SK-MEL-5 (cell line): ENCODE measurements at places on chromosomes 7 and 10. TPM values are rescaled to one million over a fixed set of nuclear protein-coding genes. Genes with fewer than 3 reads are reported as not detected.
A peak's percentile ranks its signal among the peaks of the same experiment; 100 is the strongest.

Gene SLC13A1
- not detected in 2 replicates for total RNA-seq

Gene FRMD4A
- 9.9 and 34.8 TPM in 2 replicates for total RNA-seq

GRCh38 chr7:73715648-73716317 is 3.7 kb downstream of the STX1A start:
- DNase-seq = peak; percentile 33

DNA sequence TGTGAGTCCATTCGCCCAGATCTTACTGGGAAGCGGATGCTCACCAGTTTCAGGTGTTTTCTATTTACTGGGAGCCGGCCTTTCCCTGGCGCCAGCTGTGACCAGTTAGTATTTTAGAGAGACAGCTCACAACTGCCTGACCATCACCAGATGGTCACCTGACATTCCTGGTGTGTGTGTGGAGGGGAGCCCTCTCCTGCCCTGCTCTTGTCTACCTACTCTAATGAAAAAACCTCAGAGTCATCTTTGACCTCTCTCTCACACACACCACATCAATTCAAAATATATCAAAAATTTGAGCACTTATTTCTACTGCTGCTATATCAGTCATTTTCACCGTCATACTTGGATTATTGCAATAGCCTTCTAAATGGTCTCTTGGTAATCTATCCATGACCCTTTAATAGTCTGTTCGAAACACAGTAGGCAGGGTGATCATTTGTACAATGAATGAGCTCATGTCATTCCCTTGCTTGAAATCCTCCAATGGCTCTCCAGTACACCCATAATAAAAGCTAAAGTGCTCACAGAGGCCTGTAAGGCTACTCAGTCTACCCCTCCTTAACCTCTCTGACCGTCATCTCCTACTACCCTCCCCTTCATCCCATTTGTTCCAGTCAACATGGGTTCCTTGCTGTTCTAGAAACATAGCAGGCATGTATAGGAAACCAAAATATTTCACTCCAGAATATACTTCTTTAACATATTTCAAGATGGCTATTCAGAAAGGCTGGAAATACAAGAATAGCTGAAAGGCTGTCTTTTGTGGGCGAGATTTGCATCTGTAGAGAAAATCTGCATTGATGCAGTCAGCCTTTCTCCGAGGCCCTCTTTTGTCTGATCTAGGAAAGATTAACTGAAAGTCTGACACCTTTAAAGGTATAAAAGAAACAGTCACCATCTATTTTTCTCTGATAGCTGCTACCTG is 17.5 kb upstream of the NT5C3A start:
- peak; percentile 36 for DNase-seq

DNA sequence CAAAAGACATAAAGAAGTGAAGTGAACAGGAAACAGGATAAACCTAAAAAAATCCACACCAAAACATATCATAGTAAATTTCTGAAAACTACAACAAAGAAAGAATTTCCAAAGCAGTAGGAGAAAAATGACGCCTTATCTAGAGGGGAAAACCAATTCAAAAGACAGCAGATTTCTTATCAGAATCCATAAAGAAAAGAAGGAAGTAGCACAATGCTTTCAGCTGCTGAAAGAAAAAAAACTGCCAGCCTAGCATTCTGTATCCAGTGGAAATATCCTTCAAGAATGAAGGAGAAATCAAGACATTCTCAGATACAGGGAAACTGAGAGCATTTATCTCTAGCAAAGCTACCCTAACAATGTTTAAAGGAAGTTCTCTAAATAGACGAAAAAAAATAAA is 37.8 kb downstream of the PDLIM1 start:
- no peak for DNase-seq

- no peak for DNase-seq
Measured at GRCh38 chr7:38955892-38956291, 21.8 kb upstream of the POU6F2 start.

DNA sequence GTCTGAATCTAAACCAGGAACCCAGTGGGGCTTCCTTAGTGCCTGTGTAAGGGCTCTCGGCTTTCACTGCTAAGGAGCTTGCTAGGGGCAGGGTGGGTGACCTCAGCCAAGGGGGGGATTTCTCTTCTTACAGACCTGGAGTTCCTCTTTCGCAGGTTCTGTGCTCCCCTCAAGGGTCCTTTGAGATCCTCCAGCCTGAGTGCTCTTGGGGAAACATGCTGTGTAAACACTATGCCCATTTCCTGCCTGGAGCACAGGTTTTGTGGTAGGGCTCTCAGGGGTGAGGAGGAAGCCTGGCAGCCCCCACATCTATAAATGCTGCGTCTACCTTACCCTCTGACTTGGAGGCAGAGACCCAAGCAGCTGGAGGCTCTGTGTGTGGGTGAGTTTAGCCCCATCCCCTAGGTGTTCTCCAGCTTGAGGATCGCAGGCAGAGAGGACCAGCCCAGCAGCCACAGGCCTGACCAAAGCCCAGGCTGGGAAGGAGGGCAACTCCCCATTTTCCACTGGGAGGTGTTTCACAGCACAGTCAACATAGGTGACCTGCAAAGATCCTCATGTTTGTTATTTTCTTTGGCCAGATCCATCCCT is at the start of gene SFTPA1:
Gene SFTPA1, plus strand, starts transcription at position 339 of the 591 bp plus-strand sequence. CDS start 887 bp downstream, outside the sequence.
- no peak for DNase-seq

GRCh38 chr10:16314259-16314658 is 122.6 kb upstream of the PTER start:
- no peak for DNase-seq

DNA sequence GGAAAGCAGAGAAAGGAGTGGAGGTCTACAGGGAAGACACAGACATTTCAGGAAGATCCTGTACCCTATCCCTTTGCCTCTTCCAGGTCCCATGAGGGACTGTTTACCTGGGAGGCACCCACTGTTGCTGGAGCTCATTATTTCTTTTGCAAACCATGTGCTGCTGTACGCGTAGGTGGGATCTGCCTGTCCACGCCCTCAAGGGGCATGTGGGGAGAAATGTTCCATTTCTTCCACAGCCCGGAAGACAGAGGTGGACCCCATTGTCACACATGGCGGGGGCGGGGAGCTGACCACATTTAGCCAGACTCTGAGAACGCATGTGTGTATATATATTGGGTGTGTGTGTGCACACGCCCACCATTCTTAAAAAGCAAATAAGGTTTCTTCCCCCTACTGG is 2.0 kb downstream of the PLXNA4 start:
- no peak for DNase-seq

GRCh38 chr7:36683111-36683510 is 41.2 kb downstream of the AOAH start:
- no peak for DNase-seq

Gene COL1A2
- total RNA-seq = 0.05 TPM in 2 replicates

Gene VSTM4
- not detected in 2 replicates for total RNA-seq

GRCh38 chr7:94602181-94602580 is 53.8 kb downstream of the SGCE start:
- DNase-seq = no peak

GRCh38 chr10:101545898-101546297 is 42.2 kb downstream of the POLL start:
- DNase-seq = no peak

DNA sequence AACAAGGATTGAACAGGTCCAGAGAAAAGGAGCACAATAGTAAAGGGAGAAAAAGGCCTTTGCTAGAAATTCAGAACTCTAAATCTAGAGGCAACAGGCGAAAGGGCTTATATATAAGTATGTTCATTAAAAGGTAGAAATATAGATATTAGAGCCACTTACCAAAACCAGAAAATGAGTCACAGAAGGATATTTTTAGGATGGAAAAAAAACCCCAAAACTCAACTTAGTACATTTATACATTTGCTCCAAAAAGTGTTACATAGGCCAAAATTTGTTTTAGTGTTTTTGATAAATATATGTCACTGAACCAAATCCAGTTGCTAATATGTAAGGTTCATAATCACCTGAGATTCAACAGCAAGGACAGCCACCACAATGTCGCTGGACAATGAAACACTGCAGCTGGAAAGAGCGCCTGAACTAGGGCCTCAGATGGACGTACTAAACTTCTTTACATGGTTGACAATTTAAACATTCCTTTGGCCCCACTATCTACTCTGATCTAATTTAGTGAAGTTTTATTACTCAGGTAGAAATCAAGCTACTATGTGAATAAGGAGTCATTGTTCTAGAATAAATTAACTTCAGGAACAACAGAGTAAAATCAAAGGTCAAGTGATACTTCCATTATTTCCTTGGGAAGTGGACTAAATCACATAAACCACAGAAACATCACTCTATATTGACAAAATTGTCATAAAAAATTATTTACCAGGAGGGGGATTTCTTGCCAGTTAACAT is 10.9 kb downstream of the FAM3C start:
- no peak for DNase-seq

DNA sequence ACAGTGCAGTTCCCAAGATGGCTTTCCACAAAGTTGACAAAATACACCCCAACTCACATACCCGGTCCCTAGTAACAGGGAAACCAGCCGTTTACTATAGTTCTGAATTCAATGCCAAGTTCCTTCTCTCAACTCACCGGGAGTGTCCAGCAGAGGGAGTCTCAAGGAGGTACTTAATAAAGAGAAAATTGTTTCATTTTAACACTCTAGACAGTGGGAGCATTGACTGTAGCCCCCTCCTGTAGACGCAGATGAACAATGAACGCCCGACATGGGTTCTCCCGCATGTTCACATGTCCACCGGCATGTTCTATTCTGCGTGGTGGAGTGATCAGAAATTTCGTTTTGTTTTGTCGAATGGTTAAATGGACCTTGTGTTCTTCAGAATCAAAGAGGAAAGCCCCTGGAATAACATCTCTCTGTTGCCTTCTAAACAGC is 1.9 kb downstream of the HIPK2 start:
- DNase-seq = peak; percentile 99

Gene COL17A1
- total RNA-seq = 0.43 and 0.45 TPM in 2 replicates

GRCh38 chr7:77837275-77837674 is 38.7 kb downstream of the PHTF2 start:
- no peak for DNase-seq

- no peak for DNase-seq
Measured at GRCh38 chr10:15856328-15857015, 3.8 kb downstream of the MINDY3 start.

GRCh38 chr10:99709480-99710229 is 22.3 kb downstream of the COX15 start:
- DNase-seq = peak; percentile 68

GRCh38 chr7:121026159-121026558 is 37.6 kb downstream of the CPED1 start:
- no peak for DNase-seq

Gene GNGT1
- not detected in 2 replicates for total RNA-seq

GRCh38 chr7:128221929-128222403 is 19.1 kb upstream of the LEP start:
- DNase-seq = no peak

GRCh38 chr7:1742555-1743303 is 72.7 kb downstream of the ELFN1 start:
- DNase-seq = no peak

GRCh38 chr7:110918949-110919548 is 171.9 kb upstream of the LRRN3 start:
- no peak for DNase-seq

Gene NRG3
- 4.1 and 4.6 TPM in 2 replicates for total RNA-seq

DNA sequence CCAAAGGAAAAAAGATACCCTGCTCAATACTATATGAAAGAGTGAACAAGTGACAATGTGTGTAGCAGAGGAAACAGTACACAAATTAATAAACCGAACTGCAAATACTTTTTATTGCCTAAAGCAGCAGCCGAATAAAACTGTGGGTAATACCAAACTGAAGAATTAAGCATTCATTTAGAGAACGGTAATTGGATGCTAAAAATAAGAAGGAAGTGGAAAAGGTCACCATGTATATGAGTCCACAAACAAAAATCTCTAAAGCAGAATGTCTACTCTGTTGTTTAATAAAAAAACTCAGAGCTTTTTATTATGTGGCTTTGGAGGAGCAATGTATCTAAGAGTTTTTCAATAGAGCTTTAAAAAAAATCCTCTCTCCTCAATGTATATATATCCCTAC is 87.9 kb downstream of the ETV1 start:
- no peak for DNase-seq

GRCh38 chr10:20644421-20644820 is 252.7 kb downstream of the NEBL start:
- no peak for DNase-seq

Gene TMEM130
- total RNA-seq = not detected in 2 replicates

DNA sequence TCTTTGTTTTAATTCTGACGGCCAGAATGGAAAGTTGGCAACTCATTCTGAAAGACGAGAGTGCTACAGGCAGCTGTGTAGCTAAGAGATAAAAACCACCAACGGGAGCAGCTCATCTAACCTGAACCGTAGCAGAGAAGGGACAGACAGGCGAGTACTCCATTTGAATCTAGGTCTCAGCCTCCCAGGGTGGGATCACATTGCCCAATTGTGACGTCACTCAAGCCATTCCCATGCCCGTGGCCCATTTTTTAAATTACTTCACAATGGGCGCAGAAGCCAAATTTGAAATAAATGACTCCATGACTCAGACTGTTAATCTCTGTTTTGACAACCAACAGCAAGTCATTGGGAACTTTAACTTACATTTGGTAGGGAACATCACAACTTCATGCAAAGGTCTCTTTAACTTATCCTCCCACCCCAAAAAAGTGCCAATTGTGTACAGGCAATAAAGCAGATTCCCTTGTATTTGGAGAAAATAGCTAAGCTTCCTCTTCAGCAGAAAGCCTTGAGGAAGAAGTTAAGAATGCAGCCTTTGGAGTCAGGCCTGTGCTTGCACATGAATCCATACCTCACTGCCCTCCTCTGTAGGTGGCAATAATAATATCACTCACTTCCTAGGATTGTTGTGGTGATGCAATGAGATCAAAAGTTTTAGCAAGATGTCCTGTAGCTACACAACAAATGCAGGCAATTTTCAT is 93.2 kb upstream of the KIF5B start:
- no peak for DNase-seq

Gene TMEM229A
- 0.88 and 1.5 TPM in 2 replicates for total RNA-seq

DNA sequence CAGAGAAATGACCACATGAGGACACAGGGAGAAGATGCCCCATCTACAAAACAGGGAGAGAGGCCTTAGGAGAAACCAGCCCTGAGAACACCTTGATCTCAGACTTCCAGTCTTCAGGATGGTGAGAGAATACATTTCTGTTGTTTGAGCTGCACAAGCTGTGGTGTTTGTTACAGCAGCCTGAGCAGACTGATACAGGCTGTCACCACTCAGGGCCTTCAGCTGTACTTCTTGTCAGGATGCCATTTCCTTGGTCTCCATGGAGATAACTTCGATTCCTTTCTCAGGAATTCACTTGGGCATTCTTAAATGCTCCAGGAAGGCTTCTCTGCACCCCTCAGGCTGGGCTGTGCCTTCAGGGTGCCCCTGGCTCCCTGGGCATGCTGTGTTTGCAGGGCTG is 85.7 kb upstream of the IGFBP3 start:
- DNase-seq = no peak

Gene NUPR2
- not detected in 2 replicates for total RNA-seq

Gene ADAM8
- 0.05 and 0.64 TPM in 2 replicates for total RNA-seq

GRCh38 chr10:83680470-83680891 is 458.8 kb upstream of the GHITM start:
- no peak for DNase-seq

Gene ZNF479
- total RNA-seq = not detected in 2 replicates

DNA sequence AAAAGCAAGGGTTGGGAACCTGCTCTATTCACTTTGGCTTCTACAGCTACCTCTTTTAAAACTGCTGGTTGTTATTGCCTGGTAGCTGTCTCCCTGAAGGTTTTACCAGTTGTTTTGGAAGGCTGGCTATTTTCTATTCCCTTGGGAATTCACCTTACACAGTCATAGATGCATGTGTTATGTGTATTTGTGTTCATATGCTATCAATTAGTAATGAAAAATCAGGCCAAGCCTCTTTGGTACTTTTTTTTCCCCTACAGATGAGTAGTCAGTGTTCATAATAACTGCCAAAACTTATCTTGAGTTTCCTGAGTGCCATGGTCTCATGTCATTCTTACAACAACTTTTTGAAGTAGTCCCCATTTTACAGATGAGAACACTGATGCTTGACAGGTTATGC is 738.0 kb upstream of the GALNT17 start:
- no peak for DNase-seq

Gene MEST
- not detected in 2 replicates for total RNA-seq
